ENCODE measurements at places on chromosomes 11 and 22.

- no peak for DNase-seq
Observed at GRCh38 chr22:40791241-40791640, 27.9 kb downstream of the SLC25A17 start.

DNA sequence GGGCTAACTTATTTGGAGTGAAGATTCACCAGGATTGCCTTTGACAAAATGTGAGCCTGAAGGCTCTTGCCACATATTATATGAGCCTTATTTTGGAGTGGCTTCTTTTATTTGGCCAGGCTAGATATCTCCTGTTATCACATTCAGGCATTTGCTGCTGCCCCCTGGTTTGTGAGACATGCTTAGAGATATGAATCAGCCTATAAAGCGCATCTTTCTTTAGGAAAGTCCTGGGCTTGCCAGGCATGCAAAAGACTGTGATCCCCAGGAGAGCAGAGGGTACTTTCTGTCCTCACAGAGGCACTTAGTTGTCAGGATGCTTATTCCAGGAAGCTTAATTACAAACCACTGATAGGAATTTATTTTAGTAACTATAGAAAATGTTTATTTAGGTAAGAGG lies 333.3 kb downstream of the FAT3 start:
- no peak for DNase-seq

GRCh38 chr22:30868663-30869385 lies 99.8 kb downstream of the MORC2 start:
- DNase-seq: peak; percentile 20

DNA sequence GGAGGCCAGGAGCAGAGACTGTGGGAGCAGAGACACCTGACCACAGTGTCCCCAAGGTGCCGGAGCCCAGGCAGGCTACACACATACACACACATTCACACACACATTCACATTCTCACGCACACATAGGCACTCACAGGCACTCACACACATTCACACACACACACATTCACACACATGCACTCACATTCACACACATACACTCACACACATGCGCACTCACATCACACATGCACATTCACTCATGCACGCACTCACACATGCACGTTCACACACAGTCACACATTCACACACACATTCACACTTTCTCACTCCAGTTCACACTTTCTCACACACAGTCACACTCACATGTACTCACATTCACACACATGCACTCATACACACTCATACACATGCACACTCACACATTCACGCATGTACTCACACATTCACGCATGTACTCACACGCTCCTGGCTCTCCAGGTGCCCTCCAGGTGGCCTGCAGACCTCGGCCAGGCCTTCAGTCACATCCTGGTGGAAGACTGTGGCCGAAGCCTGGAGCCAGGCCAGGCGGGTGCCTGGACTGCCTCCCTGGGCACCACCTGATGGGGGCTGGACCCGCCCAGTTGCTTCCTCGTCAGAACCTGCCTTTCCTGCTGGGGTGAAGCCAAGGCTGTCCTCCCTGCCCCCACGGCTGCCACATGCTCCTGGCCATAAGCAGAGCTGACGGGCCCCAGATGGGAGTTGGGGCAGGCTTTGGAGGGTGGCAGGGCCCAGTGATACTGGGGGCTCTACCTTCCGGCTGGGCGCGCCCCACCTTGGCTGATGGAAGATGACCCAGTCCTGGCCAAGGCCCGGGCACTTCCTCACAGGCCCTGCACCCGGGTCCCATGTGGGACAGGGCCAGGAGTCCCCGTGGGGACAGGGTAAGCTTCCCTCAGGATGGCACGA lies 89.5 kb downstream of the WNT7B start:
- no peak for DNase-seq

DNA sequence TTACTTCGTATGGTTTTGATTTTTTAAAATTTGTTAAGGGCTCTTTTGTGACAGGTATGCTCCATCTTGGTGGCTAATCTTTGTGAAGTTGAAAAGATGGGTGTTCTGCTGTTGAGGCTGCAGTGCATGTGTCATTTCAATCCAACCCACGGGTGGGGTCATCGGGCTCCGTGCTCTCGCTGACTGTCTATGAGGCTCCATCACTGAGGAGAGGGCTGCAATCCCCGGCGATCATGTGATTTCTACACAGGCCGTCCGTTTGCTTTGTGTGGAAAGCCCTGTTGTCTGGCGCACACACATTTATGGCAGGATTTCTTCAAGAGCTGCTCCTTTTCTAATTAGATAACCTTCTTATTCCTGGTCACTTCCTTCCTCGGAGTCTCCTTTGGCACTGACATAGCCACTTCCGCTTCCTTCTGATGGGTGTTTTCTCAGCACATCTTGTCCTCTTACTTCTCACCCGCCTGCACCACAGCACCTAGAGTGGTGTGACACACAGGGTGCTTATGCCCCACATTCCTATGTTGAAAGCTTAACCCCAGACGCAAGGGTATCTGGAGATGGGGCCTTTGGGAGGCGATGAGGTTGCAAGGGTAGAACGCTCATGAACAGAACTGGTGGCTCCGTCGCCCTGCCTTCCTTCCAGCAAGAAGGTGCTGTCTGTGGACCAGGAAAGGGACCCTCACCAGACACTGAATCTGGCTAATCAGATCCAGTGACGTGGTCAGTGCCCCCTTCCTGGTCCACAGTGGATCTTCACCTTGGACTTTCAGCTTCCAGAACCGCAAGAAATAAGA lies 9.4 kb downstream of the MOB2 start:
- no peak for DNase-seq

DNA sequence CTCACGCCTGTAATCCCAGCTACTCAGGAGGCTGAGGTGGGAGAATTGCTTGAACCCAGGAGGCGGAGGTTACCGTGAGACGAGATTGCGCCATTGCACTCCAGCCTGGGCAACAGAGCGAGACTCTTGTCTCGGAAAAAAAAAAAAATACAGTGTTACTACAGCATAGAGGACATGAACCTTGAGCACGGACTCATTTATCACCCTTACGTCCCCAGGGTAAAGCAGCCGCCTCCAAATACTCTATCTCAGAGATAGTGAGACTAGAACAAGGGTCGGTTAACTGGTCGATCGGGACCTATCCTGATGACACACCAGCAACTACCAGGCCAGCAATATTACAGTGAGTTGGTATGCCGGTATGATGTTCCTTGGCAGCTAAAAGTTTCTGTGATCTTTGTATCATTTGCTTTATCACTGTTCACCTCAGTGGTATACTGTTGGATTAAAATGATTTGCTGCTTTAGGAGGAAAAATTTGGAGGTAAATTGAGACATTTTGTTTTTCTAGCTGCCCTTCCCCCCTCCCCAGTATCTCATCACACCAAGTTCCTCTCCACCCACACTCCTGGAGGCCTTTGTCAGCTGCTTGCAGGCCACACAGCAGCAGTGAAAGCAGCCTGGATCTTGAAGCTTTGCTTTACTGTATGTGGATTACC lies 7.0 kb upstream of the SIDT2 start:
- DNase-seq: no peak

Measured in activated naive CD8-positive, alpha-beta T cell treated with anti-CD3 and anti-CD28 coated beads, Interleukin-2, amount 10 ng/mL, durations not matched to agents 7 days and 5 days (primary cell).